Central memory CD8-positive, alpha-beta T cell (primary cell): ENCODE measurements at places on chromosomes 6 and 20.

- DNase-seq = no peak
Measured at GRCh38 chr20:53655625-53656292, 62.1 kb upstream of the ZNF217 start.

GRCh38 chr6:2823104-2823850 is 18.4 kb downstream of the SERPINB1 start:
- no peak for DNase-seq

DNA sequence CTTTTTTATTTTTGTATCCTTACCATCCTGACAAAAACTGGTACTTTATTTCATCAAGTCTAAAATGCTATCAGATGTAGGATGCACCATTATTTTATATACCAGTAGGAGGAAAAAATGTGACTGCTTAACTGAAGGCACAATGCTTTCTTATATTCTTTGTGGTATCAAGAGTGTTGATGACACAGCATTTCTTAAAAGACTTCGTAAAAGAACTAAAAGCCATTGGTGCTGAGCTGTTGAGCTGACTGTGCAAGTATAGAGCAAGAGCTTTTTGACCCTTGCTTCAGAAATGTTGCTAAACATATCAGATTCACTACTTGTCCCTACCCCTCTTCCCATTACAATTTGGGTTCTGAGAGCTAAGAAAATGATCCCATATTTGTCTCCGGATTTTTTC is 17.5 kb downstream of the SF3B5 start:
- DNase-seq = no peak

- DNase-seq = no peak
Measured at GRCh38 chr6:128574402-128574801, 54.0 kb upstream of the PTPRK start.

DNA sequence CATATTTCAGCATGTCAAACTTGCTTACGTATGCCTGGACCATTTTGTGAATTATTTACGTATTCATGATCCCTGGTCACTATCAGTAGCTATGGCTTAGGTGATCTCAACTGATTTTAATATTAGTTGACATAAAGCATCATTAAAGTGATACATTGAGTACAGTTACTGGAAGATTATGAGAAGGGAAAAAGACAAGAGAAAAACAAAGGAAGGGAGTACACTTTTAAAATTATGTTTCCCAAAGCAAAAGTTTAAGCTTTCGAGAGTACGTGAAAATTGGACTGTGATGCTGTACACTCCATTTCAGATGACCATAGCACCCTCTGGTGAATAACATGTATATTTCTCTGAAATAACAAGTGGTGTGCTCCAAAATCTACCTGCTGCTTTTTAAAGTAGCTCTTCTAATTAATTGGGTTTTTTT is 215.0 kb upstream of the HSF2 start:
- DNase-seq = no peak

DNA sequence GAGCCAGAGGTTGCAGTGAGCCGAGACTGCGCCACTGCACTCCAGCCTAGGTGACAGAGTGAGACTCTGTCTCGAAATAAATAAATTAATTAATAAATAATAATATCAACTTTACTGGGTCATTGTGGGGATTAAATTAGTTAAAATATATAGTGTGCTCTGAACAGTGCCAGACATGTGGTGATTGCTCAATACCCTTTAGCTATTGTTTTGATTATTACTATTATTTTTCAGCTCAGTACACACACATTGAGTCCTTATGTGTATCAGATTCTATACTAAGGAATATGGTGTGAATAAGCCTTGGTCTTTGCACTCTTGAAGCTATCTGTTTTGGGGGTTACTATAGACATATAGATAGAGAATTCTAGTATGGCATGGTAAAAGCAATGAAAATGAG is 28.9 kb downstream of the TREML1 start:
- no peak for DNase-seq

DNA sequence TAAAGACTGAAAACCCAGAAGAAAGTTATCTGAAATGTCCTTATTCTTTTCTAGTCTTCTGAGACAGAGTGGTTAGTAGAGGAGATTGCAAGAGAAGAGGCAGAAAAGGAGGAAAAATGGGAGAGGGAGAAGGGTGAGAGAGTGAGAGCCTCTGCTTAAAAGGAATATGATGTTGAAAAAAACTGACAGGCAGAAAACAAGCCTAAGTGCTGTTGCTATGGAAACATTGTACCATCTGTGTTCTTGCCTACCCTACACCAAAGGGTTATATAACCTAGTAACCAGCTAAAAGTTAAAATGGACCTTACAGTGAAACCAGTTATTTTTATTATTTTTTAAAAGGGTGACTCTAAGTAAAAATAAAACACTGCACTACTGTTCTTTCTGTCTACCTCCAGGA is 28.3 kb upstream of the SH3BGRL2 start:
- DNase-seq = no peak

- no peak for DNase-seq
Measured at GRCh38 chr20:17377231-17377630, 150.4 kb downstream of the PCSK2 start.

DNA sequence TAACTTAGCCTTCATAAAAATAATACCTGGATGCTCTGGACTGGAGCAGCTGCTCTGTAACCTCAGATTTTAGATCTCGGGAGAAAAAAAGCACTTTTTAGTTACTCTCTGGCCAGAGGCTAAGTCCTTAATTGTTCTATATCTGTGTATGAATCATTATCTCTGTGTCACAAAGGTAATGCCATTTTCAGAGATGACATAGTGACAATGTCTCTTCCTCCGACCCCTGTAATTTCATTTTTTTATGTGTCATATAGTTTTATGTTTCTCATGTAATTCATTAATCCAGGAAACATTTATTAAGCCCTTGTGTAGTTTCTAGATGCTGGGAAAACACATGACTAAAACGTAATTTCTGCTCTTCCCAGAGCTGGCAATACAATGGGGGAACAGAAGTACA is 55.6 kb downstream of the SENP6 start:
- DNase-seq = no peak

GRCh38 chr6:133855276-133855990 is 33.5 kb upstream of the TCF21 start:
- DNase-seq = no peak

GRCh38 chr6:89924231-89924630 is 30.0 kb downstream of the GJA10 start:
- DNase-seq = no peak

GRCh38 chr6:123515715-123516114 is 121.0 kb downstream of the TRDN start:
- DNase-seq = no peak

DNA sequence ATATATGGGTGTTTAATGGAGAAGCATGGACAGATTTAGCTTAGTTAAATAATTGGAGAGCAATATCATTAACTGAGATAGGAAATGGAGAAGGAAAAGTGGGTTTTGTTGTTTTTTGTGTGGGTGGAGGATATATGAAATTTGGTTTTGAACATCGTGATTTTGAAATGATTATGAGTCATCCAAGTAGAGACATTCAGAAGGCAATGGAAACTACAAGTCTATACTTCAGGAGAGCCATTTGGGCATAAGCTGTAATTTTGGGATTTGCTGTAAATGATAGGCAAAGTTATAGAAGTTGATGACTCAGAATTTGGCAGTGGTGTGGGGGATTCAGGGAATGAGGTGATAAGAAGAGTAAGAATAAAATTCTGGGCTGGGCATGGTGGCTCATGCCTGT is 27.4 kb upstream of the FAM135A start:
- DNase-seq = no peak

GRCh38 chr6:89680551-89680950 is 42.0 kb upstream of the LYRM2 start:
- DNase-seq = no peak

GRCh38 chr6:20243288-20243687 is 31.0 kb upstream of the MBOAT1 start:
- DNase-seq = no peak

DNA sequence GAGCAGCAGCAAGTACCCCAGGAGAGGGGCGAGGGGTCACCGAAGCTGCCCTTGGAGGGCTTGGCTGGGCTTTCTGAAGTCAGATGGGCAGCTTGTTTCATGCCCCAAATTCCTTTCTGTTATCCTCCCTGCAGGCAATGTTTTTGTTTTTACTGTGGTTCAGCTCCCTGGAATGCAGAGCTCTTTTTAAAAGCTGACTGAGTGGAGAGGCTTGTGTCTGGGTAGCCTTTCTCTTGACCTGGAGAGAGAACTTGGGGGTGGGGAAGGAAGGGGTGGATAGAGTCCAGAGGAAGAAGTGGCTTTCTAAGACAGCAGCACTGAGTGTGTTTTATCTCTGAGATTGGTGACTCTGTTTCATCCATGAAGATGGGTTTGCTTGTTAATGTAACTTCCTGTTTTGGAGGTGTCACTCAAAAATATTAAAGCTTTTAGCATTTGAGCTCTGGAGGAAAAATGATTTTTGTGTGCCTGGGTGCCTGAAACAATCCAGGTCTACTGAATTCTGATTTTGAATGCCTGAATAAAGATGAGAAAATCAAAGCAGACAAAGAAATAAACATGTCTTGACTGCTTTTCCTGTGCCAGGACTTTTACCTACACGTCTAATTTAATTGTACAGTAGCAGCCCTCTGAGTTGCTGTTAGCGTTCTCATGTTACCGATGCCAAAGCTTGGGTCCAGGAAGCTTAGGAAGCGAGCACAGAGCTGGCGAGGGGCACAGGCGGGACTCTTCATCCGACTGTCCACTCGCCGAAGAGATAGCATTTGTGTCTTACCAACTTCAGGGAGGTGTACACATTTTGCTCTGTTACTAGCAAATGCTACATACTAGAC is 78.2 kb upstream of the EEF1E1 start:
- DNase-seq = no peak

GRCh38 chr20:62501801-62502495 is 26.2 kb upstream of the GATA5 start:
- no peak for DNase-seq

- no peak for DNase-seq
Measured at GRCh38 chr20:14069796-14070195, 74.5 kb downstream of the MACROD2 start.

GRCh38 chr20:63074631-63075030 is 67.9 kb upstream of the BHLHE23 start:
- DNase-seq = no peak

- no peak for DNase-seq
Measured at GRCh38 chr6:169201985-169202384, 51.7 kb downstream of the THBS2 start.

- DNase-seq = no peak
Measured at GRCh38 chr6:45924763-45925342, 90.8 kb downstream of the CLIC5 start.

DNA sequence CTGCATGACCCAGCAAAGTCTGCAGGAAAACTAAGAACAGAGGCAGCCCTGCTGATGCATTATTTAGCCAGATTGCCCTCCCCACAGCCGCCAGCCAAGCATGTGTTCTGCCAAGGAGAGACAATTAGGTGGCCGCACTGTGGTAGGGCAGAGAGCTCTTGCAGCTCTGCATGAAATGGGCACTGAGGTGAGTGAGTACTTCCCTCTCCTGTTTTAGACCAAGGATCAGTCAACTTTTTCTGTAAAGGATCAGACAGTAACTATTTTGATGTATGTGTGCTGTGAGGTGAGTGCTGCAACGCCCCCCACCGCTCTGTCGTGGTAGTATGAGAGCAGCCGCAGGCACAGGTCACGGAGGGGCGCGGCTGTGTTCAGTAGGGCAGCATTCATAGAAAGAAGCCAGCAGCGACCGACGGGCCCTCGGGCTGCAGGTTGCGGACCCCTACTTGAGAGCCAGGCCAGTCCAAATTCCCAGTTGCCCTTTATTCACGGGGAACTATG is 23.8 kb upstream of the FAM50B start:
- DNase-seq = no peak

- DNase-seq = no peak
Measured at GRCh38 chr6:88157106-88157505, 9.0 kb downstream of the CNR1 start.

- DNase-seq = peak; percentile 86
Measured at GRCh38 chr6:90296341-90297114, at the start of gene BACH2. TSS of gene BACH2 (minus strand) at chr6:90296843. CDS start at chr6:90008844, 287,999 bp downstream.

DNA sequence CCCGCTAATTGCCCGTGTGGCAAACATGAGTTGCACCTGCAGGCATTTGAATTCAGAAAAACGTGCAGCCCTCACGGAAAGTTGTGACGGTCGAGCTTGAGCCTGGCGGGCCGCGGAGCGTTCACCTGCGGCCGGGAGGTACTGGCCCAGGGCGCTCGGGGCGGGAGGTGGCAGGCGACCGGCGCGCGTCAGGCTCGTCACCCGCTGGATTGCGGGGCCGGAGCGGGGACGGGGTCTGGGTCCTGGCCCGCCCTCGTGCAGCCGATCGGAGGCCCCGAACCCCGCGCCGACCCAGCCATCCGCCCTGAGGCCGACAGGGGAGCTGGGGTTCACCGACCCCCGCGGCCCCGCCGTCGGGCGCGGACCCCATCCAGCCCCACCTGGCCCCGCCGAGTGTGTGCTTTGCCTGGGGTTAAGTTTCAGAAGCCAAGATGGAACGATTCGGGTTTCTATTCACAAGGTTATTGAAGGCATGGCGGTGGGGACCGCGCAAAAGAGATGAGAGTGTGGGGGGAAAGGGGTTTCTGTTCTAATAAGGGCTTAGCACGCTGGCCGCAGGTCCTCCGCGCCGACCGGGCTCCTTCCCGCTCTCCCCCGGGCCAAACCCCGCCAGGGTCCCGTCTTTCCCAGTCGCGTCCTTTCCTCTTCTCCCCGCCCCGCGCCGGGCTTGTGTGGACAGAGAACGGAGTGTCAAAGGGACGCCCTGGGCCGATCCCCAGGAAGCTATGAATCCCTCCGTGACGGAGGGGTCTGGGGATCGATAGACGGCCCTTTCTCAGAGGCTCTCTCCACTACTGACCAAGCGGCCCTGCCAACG is 1.6 kb upstream of the HEY2 start:
- DNase-seq = no peak

GRCh38 chr6:23989885-23990533 is 136.0 kb upstream of the NRSN1 start:
- no peak for DNase-seq

- no peak for DNase-seq
Measured at GRCh38 chr6:52019881-52020280, 67.5 kb downstream of the PKHD1 start.

DNA sequence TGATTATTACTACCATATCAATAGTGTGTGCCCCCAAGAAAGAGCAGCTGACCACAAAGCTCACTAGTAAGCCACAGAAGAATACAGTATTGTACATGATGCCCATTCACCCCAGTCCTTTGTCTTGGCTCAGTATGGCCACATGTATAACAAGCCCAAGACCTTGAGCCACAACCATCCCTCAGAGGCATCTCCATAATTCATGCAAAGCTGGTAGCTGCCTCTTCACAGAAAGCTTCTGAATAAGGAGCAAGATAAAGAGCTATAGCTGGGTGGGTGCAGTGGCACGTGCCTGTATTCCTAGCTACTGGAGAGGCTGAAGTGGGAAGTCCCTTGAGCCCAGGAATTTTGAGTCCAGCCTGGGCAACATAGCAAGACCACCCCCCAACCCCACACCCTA is 4.8 kb upstream of the BTN1A1 start:
- DNase-seq = no peak

GRCh38 chr6:27065183-27065582 is 182.3 kb upstream of the PRSS16 start:
- DNase-seq = no peak

GRCh38 chr20:50133474-50134217 is 19.9 kb downstream of the PEDS1 start:
- DNase-seq = no peak

GRCh38 chr20:24643731-24644626 is 174.6 kb downstream of the SYNDIG1 start:
- no peak for DNase-seq
